ENCODE measurements at places on chromosomes 4 and X. TPM values are rescaled to one million over a fixed set of nuclear protein-coding genes. Genes with fewer than 3 reads are reported as not detected.

SHISA3 gene
- 12.0 TPM for total RNA-seq

COL25A1 gene
- 3.5 TPM for total RNA-seq

CTSO gene
- 6.7 TPM for total RNA-seq

CT83 gene
- not detected for total RNA-seq

RNF212 gene
- 2.3 TPM for total RNA-seq

PCSK1N gene
- not detected for total RNA-seq

ZFP92 gene
- 1.2 TPM for total RNA-seq

ZFX gene
- 34.1 TPM for total RNA-seq
